ENCODE measurements at places on chromosomes 6 and 20. TPM values are rescaled to one million over a fixed set of nuclear protein-coding genes. Genes with fewer than 3 reads are reported as not detected.

SLC17A9 gene
- 4.1 TPM for polyA plus RNA-seq

ZNF831 gene
- not detected for polyA plus RNA-seq

PHACTR3 gene
- polyA plus RNA-seq: 19.6 TPM

RGL2 gene
- polyA plus RNA-seq: 86.1 TPM

KCNS1 gene
- polyA plus RNA-seq: 0.19 TPM

ARMH2 gene
- polyA plus RNA-seq: not detected

PRND gene
- polyA plus RNA-seq: 1.3 TPM

GJE1 gene
- polyA plus RNA-seq: not detected

SEL1L2 gene
- polyA plus RNA-seq: not detected

All from cardiac muscle cell (in vitro differentiated cells and primary cell).